Activated T-cell treated with anti-CD3 and anti-CD28 coated beads, Interleukin-2, amount 50 U/mL, for 72 hours (primary cell): ENCODE measurements at places on chromosomes 4 and X. TPM values are rescaled to one million over a fixed set of nuclear protein-coding genes. Genes with fewer than 3 reads are reported as not detected.

LRP2BP gene
- 1.1 TPM for total RNA-seq

DNA sequence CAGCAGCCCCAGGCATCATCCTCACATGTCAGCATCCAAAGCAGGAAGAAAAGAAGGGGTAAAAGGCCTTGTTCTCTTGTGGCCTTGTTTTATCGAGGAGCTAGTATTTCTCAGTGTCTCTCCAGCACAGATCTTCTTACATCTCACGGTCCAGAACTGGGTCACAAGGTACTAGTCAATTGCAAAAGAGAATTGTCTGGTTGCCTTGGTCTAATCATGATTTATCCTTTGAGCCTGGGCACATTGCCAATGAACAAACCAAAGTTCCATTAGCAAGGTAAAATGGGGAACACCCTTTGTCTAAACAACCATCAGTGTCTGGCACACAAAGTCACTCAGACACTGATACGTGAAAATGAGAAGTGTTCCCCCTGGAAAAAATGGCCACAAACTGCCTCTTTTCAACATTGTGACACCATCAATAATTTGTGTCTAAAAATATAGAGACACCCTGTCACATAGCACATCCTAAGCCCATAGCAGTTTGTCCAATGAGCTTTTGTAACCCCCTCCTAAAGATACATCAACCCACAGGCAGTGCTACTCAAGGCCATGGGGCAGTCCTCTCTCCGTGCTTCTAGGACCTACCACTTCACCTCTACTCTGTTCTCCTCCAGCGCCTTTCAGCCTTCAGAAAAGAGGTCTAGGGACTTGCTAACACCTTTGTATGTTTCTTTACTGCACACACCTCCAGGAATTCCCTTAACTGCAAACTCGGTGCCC lies 534.4 kb downstream of the MID1IP1 start:
- no peaks in the 10 kb centered on the region for H3K27me3 ChIP-seq
- no peak for DNase-seq
- H3K4me1 ChIP-seq, result peaks cover 44% of the 10 kb centered on the region
- peak overlapping the region; percentile 79 for H3K27ac ChIP-seq
- H3K36me3 ChIP-seq, result no peaks in the 10 kb centered on the region

- H3K4me1 ChIP-seq, result peaks cover 18% of the 10 kb centered on the region
- no peak overlapping the region for H3K4me3 ChIP-seq
- H3K27me3 ChIP-seq, result peaks cover 24% of the 10 kb centered on the region
- H3K27ac ChIP-seq, result no peak overlapping the region
- H3K36me3 ChIP-seq, result no peaks in the 10 kb centered on the region
- DNase-seq, result no peak
Observed at GRCh38 chr4:114601304-114602052, 2.9 kb downstream of the UGT8 start.

GRIA2 gene
- total RNA-seq, result not detected

DNA sequence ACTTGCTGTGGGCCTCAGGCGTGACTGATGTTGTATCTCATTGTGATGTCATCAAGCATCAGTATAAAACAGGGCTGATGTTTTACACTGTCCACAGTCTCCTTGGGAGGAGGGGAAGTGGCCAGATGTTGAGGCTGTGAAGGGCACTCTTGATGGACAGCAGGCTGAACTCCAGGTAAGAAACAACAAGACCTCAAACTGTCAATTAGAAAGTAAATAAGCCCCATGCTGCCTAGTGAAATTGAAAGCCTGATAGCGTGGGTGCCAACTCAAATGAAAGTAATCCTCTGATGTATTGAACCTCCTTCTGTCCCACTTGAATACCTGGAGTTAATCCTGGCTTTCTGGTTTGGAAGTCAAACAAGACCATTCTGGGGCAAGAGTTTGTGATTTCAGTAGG lies 19.7 kb downstream of the VSIG1 start:
- H3K4me3 ChIP-seq, result no peak overlapping the region
- peaks cover 62% of the 10 kb centered on the region for H3K27me3 ChIP-seq
- peaks cover 8% of the 10 kb centered on the region for H3K4me1 ChIP-seq
- no peak overlapping the region for H3K27ac ChIP-seq
- no peak for DNase-seq
- no peaks in the 10 kb centered on the region for H3K36me3 ChIP-seq

- H3K4me1 ChIP-seq, result no peaks in the 10 kb centered on the region
- H3K27me3 ChIP-seq, result no peaks in the 10 kb centered on the region
- H3K27ac ChIP-seq, result no peak overlapping the region
- DNase-seq, result no peak
- no peaks in the 10 kb centered on the region for H3K36me3 ChIP-seq
- no peak overlapping the region for H3K4me3 ChIP-seq
Observed at GRCh38 chr4:181688432-181688831, 554.8 kb upstream of the TENM3 start.

GRCh38 chr4:5999356-5999755 lies 18.9 kb downstream of the C4orf50 start:
- no peak overlapping the region for H3K27ac ChIP-seq
- no peak overlapping the region for H3K4me3 ChIP-seq
- no peaks in the 10 kb centered on the region for H3K4me1 ChIP-seq
- H3K27me3 ChIP-seq, result peaks cover 8% of the 10 kb centered on the region

- DNase-seq, result no peak
- H3K4me1 ChIP-seq, result peaks cover 20% of the 10 kb centered on the region
- no peaks in the 10 kb centered on the region for H3K36me3 ChIP-seq
- H3K4me3 ChIP-seq, result no peak overlapping the region
- H3K27me3 ChIP-seq, result no peaks in the 10 kb centered on the region
Observed at GRCh38 chr4:94519019-94519418, 67.3 kb downstream of the PDLIM5 start.

- no peak overlapping the region for H3K4me3 ChIP-seq
- no peaks in the 10 kb centered on the region for H3K4me1 ChIP-seq
- H3K27ac ChIP-seq, result no peak overlapping the region
- no peaks in the 10 kb centered on the region for H3K36me3 ChIP-seq
- DNase-seq, result no peak
Observed at GRCh38 chr4:126593626-126594025, 1039.1 kb upstream of the INTU start.

- H3K27me3 ChIP-seq, result no peaks in the 10 kb centered on the region
- H3K36me3 ChIP-seq, result peaks cover 3% of the 10 kb centered on the region
- no peak overlapping the region for H3K27ac ChIP-seq
- H3K4me3 ChIP-seq, result no peak overlapping the region
- no peaks in the 10 kb centered on the region for H3K4me1 ChIP-seq
Observed at GRCh38 chr4:4315461-4316149, 25.6 kb downstream of the ZBTB49 start.

JCHAIN gene
- not detected for total RNA-seq

DNA sequence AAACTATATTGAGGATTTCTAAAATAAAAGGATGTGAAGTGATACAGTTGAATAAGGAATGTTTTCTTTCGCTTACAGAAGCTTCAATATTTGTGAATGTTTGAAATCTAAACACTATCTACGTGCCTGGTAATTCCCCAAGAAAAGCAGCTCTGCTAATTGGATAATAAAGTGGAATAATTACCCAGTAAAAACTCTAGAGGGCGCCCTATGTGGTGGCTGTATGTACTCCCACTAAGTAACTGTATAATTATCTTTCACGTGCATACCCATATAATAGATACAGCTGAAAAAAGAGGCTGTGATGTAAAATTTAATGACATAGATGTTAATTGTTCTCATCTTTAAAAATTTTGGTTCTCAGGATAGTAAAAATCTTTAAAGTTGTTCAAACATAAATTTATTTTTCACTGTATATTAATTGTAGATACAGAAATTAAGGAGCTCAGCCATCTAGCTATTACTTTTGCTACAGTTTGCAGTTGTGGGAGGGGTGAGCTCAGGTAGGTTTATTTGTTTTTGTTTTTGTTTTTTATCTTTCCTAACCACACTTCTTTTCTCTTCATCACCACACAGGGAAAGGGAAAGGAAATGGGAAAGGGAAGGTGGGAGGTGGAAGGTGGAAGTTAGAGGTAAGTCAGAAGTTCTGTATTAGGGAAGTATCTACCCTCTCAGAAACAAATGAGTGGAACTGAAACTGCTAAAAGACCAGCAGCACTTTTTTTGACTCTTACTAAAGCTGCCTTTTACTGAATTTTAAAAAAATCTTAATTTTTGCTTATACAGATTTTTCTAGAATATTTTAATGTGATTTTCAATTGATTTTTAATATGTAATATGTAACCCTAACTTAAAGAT lies 151.7 kb upstream of the RPS6KA6 start:
- no peak overlapping the region for H3K27ac ChIP-seq
- H3K27me3 ChIP-seq, result peaks cover 22% of the 10 kb centered on the region
- DNase-seq, result no peak
- no peaks in the 10 kb centered on the region for H3K36me3 ChIP-seq
- H3K4me3 ChIP-seq, result no peak overlapping the region

DNA sequence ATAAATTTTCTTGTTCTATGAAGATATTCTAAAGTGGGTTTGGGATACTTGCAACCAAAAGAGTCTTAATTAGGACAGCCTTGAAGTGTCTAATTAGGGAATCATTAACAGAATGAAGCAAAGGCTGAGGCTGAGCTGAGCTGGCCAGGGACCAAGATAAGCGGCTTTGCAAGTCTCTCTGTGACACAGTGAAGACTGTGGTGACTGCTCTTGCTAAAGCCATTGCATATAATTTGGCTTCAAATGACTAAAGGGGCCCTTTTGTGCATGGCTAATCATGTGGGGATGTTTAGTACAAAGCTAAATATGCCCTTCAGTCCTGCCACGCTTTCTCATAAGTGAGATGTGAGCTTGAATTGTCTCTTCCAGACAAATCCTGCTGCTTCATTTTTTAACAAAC lies 31.2 kb upstream of the GYPA start:
- peaks cover 10% of the 10 kb centered on the region for H3K27me3 ChIP-seq
- H3K36me3 ChIP-seq, result no peaks in the 10 kb centered on the region

DNA sequence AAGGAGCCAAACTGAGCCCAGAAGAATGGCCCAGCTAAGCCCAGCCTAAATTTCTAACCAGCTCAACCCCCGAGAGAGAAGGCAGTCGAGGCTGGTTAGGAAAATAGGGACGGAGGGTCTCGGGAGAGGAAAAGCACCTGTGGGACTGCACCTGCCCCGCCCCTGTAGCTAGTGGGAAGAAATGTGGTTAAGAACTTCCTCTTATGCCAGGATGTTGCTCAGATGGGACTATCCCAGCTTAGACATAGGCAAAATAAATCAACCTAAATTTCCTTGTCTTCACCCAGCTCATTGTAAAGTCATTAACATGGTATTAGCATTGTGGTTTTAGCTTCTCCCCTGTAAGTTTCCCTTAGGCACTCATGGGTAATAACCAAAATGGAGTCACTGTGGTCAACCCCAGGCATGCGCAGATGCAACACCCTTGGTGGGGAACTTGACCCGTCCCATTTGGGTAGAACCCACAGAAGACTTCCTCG lies 86.8 kb downstream of the ZNF718 start:
- H3K36me3 ChIP-seq, result peaks cover 37% of the 10 kb centered on the region
- H3K4me1 ChIP-seq, result peaks cover 11% of the 10 kb centered on the region
- DNase-seq, result no peak
- no peaks in the 10 kb centered on the region for H3K27me3 ChIP-seq
- H3K27ac ChIP-seq, result no peak overlapping the region
- H3K4me3 ChIP-seq, result no peak overlapping the region

DCAF12L1 gene
- not detected for total RNA-seq

NUDT10 gene
- 2.1 TPM for total RNA-seq

- DNase-seq, result no peak
- no peaks in the 10 kb centered on the region for H3K4me1 ChIP-seq
- H3K36me3 ChIP-seq, result no peaks in the 10 kb centered on the region
Observed at GRCh38 chr4:54560513-54560912, 97.2 kb upstream of the KIT start.

DNA sequence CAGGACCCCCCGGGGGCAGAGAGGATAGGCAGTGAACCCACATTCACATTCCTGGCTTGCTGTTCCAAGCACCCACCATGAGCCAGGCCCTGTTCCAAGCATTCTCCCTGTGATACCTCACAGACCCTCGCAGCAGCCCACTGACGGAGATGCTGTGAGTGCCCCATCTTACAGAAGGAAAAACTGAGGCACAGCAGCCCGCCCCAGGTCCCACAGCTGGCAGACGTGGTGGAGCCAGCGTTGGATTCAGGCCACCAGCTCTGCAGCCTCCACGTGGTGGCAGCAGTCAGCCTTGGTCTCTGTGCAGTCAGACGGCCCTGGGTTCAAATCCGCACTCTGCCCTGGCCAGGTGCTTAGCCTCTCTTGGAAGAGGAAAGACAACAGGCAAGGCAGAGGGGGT lies 16.8 kb downstream of the MAN2B2 start:
- H3K27me3 ChIP-seq, result no peaks in the 10 kb centered on the region
- no peak overlapping the region for H3K4me3 ChIP-seq
- no peak for DNase-seq

NPY5R gene
- not detected for total RNA-seq

- H3K4me3 ChIP-seq, result no peak overlapping the region
- H3K36me3 ChIP-seq, result no peaks in the 10 kb centered on the region
- H3K4me1 ChIP-seq, result no peaks in the 10 kb centered on the region
Observed at GRCh38 chr4:169854090-169854489, 96.3 kb upstream of the HPF1 start.

- no peak overlapping the region for H3K4me3 ChIP-seq
- H3K27me3 ChIP-seq, result peaks cover 19% of the 10 kb centered on the region
- no peaks in the 10 kb centered on the region for H3K36me3 ChIP-seq
- H3K27ac ChIP-seq, result no peak overlapping the region
- H3K4me1 ChIP-seq, result peaks cover 1% of the 10 kb centered on the region
Observed at GRCh38 chr4:57158762-57159161, 48.6 kb upstream of the IGFBP7 start.

RTL5 gene
- total RNA-seq, result 0.17 TPM

- no peaks in the 10 kb centered on the region for H3K36me3 ChIP-seq
- DNase-seq, result no peak
- H3K4me3 ChIP-seq, result no peak overlapping the region
- H3K27me3 ChIP-seq, result peaks cover 8% of the 10 kb centered on the region
Observed at GRCh38 chr4:99408346-99408745, 26.8 kb downstream of the ADH7 start.

ZAR1 gene
- not detected for total RNA-seq

GABRA4 gene
- not detected for total RNA-seq

SSX3 gene
- total RNA-seq, result not detected

VSIG4 gene
- total RNA-seq, result not detected

DNA sequence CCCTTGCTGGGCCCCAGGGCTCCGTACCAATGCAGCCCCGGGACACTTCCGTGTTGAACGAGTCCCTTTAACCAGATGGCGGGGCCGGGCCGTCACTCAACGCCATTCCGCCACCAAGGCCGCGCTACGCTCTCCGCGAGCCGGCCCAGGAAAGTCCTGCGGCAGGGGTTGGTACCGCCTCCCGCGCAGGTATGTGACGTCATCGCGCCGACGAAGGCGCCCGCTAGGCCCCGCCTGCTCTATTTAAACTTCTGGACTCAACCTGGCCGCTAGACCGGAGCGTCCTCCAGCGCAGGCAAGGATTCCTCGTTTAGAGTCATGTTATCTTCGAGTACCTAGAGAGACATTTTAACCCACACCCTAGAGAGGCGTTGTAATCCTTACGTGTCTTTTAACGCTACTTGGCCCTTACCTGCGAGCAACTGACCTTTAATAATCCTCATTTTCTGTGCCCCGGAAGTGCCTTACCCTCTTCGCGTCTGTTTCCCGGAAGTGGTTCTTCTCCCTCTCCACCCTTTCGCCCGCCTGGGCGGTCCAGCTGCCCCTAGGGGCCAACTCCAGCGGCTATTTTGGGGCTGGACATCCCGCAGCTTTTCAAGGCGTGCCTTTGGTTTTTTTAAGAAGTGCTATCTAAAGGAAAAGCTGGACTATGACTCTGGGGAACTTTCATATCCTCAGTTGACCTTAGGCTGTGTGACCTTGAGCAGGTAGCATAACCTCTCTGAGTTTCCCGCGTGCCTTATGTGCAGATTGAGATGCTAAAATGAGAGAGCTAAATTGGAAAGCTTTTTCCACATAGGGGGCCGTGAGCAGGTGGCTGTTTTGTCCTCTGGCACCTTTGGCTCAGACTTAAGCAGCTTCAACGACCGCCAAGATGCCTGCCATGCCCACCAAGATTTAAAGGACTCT lies at the start of gene PNPLA4:
Gene PNPLA4 (minus strand): TSS at position 155 of the 909 bp plus-strand sequence. CDS start 1,294 bp downstream, outside the sequence.
- peak; percentile 82 for DNase-seq
- peak within 1 kb of the TSS; percentile 93 for H3K27ac ChIP-seq
- H3K4me1 ChIP-seq, result peaks cover 28% of the 10 kb centered on the region
- peak within 1 kb of the TSS; percentile 90 for H3K4me3 ChIP-seq
